A172 (cell line): ENCODE measurements at places on chromosomes 16 and 17.

- no peak for DNase-seq
These were observed at the start of gene CBFA2T3 for GRCh38 chr16:88977018-88977811. CBFA2T3 (minus strand) TSS chr16:88977207; CDS start chr16:88976807, 400 bp downstream.

DNA sequence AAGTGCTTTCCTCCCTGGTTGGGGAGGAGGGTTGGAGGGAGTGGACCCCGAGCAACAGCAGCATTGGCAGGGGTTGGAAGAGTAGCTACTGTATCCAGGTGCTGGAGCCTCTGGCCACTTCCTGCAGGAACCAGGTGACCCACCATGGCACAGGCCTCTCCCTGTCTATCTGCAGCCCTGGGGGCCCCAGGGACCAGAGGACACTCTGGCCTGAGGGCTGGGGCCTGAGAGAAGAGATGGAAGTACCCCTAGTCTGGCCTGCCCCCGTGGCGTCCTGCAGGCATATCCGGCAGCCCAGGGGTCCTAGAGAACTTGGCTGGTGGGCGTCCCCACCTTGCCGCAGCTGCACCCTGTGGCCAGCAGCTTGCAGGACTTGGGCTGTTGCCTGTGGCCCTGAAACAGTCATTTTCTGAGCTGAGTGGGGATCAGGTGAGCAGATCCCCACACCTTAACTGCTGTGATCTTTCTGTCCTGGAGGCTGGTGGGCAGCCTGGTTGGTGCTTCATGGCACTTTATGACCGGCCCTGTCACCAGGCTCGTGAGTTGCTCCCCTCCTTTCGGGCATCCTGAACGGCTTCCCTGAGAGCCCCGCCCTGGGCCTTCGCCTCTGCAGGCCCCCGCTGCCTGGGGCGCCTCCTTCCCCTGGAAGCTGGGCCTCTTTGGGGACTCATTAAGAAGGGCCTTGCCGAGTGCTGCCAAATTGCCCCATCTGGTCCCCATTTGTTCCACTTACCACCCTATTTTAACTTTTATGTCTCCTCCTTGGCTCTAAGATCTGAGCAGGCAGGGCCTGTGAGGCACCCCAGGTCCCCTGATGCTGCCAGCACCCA is 298.6 kb downstream of the SEC14L1 start:
- no peak for DNase-seq

DNA sequence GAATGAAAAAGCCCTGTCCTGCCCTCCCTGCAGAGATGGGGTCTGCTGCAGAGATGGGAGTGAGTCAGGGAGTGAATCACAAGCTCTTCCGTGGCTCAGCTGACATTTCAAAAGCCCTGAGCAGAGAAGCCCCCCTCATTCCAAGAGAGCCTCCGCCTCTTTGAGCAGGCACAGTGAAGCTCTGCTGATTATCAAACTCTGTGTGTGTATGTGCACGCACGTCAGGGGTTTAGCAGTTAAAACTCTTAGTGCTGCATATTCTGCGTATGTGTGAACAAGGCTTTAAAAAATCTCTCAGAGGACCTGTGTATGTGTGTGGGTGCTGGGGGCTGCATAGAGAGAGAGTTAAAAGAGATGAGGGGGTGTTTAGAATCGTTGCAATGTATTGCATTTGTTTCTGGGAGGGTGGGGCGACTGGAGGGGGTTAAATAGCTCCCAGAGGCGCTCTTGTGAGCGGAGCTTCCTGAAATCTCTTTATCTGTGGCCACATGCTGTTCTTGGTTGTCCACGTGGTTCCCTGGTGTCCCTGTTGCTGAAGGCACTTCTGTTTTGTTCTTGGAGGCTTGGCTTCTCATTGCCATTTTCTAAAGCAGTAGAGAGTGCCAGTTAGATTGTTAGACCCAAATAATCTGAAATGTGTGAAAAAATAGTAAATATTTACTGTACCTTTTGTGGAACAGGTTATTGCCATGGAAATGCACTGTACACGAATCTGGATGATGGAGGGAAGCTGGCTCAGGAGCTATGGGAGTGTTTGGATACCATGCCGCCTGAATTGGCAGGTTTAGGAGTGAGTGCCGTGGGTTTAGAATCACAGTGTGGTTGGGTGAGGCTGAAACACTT is 116.6 kb downstream of the PRKCB start:
- peak; percentile 18 for DNase-seq

DNA sequence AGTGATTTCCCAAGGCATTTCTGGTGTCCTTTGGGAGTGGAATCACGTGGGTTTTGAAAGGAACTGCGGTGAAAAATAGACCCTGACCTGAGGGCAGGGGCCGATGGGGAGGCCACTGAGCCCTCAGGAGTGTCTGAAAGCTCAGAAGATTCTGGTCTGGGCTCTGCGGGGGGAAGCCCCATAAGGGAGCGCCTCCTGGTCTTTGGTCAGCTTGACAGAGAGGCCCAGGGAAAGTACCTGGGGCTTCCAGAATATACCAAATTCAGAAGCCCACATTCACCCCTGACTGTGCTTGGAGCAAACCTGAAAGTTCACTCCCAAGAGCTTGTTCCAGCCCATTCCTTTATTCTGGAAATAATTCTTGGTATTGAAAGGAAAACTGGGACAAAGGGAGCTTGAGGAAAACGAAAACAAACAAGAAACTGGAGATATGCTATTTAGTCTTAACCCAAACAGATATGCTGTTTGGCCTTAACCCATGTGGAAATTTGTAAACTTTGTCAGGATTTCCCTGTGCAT is 23.2 kb upstream of the NAGLU start:
- DNase-seq, result no peak

- no peak for DNase-seq
These were observed 9.8 kb downstream of the EIF4A3 start for GRCh38 chr17:80137131-80137530.

- DNase-seq, result no peak
These were observed 5.6 kb upstream of the SHMT1 start for GRCh38 chr17:18368946-18369345.

- DNase-seq, result no peak
These were observed 1.9 kb upstream of the SNN start for GRCh38 chr16:11666103-11667055.

GRCh38 chr17:7218166-7218565 is 1.5 kb downstream of the DLG4 start:
- DNase-seq, result no peak

- no peak for DNase-seq
These were observed 45.0 kb downstream of the VMP1 start for GRCh38 chr17:59752446-59752845.

DNA sequence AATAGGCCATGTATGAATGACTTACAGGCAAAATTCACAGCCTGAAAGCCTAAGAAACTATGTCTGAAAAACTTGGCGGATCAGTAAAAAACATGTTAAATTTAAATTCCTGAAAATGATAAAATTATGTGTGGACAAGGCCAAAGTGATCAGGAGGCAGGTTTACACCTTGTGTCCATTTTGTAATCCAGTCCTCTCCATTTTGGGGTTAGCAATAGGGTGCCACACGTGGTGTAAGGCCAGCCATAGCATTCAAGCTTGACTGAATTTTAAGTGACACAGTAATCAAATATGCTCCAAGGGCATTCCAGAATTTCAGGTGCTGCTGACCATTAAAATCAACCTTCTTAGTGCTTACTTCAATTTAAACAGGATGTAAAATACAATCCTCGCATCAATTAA is 2.7 kb downstream of the RNF43 start:
- no peak for DNase-seq

GRCh38 chr16:55323637-55324271 is at the start of gene IRX6:
IRX6 (plus strand) TSS chr16:55324203; CDS start chr16:55325092, 889 bp downstream.
- no peak for DNase-seq

- DNase-seq, result no peak
These were observed 287.3 kb upstream of the AXIN2 start for GRCh38 chr17:65848751-65849150.
